ENCODE measurements at places on chromosomes 5 and 9. TPM values are rescaled to one million over a fixed set of nuclear protein-coding genes. Genes with fewer than 3 reads are reported as not detected.
A peak's percentile ranks its signal among the peaks of the same experiment; 100 is the strongest.

Gene PCDHAC1
- total RNA-seq, result under 0.01 TPM

Gene SHOC1
- not detected for total RNA-seq

Gene ANKRD18A
- total RNA-seq, result not detected

Gene CATSPER3
- total RNA-seq, result 0.27 TPM

Gene CCL28
- 8.9 TPM for total RNA-seq

Gene FAM221B
- total RNA-seq, result not detected

Gene LCP2
- total RNA-seq, result 70.8 TPM

DNA sequence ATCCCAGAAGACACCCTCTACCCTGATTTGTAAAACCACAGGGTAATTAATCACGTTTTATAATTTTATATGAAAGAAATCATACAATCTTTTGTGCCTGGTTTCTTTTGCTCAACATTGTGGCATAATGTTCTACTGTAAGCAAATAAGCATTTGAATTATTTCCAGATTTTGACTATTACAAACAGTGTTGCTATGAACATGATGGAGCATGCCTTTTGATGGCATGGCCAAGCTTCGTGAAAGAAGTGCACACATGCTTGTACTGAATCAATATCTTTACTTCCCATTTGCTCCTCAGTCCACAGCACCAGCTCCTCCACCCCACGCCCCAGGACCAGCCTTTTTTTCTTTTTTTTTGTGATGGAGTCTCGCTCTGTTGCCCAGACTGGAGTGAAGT lies 29.9 kb downstream of the ACSL6 start:
- DNase-seq, result no peak

DNA sequence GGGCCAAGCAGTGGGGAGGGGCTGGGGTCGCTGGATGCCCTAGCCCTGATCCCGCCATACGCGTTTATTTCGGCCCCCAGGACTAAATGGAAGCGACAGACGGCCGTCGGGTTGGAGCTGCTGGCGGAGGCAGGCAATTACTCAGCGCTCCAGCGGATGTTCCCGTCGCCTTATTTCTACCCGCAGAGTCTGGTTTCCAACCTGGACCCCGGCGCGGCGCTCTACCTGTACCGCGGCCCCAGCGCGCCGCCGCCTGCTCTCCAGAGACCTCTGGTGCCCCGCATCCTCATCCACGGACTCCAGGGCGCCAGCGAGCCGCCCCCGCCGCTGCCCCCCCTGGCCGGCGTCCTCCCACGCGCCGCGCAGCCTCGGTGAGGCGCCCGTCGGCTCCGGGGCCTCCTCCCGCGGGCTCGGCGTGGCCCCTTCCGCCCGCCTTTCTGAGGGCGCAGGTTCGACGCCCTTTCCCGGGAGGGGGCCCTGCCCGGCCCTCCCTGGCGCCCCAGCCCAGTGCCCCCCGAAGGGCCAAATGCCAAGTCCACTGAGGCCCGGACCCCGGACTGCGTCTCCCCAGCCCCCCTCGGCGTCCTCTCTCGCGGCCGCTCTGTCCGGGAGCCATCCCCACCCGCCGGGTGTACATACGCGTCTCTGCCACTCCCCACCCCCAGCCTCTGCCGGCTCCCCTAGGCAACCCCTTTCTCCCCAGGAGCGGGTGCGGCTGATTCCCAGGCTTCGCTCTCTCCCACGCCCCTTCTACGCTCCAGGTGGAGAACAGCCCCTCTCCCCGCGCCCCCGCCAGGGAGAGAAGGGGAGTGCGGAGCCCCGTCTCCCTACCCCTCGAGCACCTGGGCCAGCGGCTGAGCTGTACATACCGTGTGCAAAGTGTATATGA lies 7.0 kb downstream of the BARHL1 start:
- no peak for DNase-seq

DNA sequence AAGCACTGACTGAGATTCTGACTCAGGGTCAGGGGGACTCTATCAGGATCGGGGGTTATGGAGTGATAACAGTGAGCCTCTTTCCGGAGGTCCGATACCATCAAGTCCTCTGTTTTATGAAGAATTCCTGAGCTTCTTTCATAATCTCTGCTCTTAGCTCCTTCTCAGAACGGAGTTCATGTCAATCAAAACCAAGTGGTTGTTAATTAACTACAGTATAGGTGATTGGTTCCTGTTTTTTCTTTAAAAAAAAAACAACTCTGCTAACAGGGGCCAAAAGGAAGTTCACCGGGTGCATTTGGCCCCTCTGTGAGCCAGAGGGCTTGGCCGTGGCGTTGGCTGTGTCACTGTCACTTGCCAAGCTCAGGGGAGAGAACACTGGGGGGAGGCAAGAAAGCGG lies 4.0 kb downstream of the GFI1B start:
- DNase-seq, result peak; percentile 55

- no peak for DNase-seq
Observed at GRCh38 chr9:928363-929042, 48.0 kb upstream of the DMRT3 start.

GRCh38 chr9:98253565-98253964 lies 1.9 kb downstream of the TBC1D2 start:
- DNase-seq, result no peak

DNA sequence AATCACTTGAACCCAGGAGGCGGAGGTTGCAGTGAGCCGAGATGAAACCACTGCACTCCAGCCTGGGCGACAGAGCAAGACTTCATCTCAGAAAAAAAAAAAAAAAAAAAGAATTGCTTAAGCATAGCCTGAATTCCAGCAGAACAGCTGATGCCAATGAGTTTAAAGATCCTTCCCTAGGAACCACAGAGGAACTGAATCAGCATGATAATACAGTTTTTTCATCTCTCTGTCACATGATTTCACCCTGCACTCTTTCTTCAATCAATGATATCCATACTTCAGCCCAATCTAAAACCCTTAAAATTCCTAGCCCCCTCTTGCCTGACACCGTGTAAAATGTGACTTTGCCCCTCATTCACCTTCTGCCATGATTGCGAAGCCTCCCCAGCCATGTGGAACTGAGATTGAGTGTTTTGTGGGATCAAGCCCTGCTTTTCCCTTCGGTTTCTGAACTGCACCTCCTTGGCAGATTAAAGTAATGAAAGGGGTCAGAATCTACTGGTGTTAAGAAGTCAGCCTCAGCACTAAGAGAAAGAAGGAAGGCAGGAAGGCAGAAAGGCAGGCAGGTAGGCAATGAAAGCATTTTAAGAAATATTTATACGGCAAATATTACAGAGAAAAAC lies 20.9 kb upstream of the DMXL1 start:
- peak; percentile 29 for DNase-seq

GRCh38 chr5:64827703-64828102 lies 59.0 kb downstream of the CWC27 start:
- no peak for DNase-seq

- DNase-seq, result no peak
Observed at GRCh38 chr9:137141050-137141810, 2.3 kb downstream of the GRIN1 start.

GRCh38 chr5:65020492-65020891 lies 251.8 kb downstream of the CWC27 start:
- no peak for DNase-seq

- DNase-seq, result no peak
Observed at GRCh38 chr5:174483411-174483810, 241.0 kb upstream of the MSX2 start.

- no peak for DNase-seq
Observed at GRCh38 chr5:81422671-81423070, 28.7 kb upstream of the ACOT12 start.

DNA sequence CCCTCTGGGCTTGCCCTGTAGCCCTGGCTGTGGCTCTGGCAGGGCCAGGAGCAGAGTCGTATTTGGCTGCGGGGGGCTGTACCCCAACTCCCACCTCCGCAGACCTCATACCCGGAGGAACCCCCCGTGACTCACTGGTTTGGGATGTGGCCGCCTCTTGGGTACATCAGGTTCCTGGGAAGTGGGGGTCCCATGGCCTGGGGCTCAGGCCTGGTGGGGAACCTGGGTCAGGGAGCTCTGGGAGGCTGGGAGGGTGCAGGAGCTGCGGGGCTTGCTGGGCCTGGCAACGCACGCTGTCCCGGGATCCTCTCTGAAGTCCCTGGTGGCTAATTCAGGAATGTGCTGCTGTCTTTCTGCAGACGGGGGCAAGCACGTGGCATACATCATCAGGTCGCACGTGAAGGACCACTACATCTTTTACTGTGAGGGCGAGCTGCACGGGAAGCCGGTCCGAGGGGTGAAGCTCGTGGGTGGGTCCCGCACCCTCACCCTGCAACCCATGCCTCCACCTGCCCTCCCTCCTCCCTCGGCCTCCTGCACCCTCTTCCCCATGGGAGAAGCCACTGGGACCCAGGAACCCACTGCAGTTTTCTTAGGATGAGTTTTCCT lies 2.4 kb downstream of the LCN1 start:
- no peak for DNase-seq

- no peak for DNase-seq
Observed at GRCh38 chr5:146395193-146395592, 51.9 kb upstream of the TCERG1 start.

DNA sequence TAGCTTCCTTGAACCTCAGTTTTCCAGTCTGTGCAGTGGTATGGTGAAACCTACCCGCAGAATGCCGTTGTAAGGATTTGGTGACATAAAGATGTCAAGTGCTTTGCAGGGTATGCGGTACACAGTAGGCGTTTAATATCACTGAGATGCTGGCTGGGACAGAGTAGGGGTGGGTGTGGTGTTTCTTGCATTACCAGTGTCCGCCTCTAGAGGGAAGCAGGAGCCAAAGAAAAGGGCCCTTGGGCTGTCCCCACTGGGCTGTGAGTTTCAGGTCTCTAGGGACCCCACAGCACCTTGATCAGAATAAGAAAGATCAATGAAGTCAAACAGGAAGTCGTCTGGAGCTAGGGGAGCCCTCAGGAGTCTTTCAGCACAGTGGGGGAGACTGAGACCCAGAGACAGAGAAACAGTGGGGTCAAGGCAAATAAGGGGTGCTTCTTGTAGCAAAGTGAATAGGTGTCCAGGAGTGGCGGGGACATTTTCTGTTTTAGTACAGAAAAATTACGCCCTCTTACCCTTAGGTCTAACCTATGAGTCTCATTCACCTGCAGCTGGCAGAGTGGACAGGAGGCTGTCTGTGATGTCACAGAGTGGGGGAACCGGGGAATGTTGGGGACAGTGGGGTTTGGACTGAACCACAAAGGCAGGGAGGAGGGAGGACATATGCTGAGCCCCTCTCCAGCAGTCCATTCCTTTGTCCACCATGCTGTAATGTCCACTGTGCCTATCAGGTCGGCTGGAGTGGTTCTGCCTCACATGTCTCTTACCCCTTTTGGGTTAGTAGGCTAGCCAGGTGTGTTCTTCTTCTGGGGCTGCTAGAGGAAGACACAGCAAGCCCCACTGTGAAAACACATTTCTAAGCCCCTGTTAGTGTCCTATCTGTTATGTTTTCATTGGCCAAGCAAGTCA lies 4.7 kb upstream of the TEX53 start:
- peak; percentile 65 for DNase-seq

- DNase-seq, result no peak
Observed at GRCh38 chr5:1299511-1299850, 4.6 kb upstream of the TERT start.

- peak; percentile 31 for DNase-seq
Observed at GRCh38 chr5:141850244-141850768, 27.9 kb downstream of the PCDH1 start.

- DNase-seq, result peak; percentile 14
Observed at GRCh38 chr5:169091396-169091980, 209.5 kb downstream of the SLIT3 start.

DNA sequence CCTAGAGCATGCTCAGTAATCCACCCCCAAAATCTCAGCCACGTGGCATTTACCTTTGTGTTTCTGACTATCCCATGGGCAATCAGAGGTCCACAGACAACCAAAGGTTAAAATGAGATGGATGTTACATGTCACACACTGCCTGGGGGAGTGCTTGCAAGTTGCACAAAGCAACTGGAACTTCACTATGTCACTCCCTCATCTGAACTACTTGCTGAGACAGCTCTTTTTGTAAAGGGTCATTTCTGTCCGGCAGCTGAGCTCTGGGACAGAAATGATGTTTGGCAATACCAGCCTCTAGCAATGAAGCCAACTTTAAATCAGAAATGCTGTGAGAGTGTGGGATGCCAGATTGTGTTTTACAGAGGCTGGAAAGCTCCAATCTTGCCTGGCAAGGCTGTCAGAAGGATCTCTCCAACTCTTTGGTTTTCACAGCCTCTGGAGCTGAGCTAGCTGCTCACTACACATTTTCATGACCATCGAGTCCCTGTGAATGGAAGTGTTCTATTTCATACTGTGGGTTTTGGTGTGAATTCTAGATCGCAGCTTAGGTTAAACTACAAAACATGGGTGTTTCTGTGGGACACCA lies 66.3 kb upstream of the TMEM215 start:
- no peak for DNase-seq

DNA sequence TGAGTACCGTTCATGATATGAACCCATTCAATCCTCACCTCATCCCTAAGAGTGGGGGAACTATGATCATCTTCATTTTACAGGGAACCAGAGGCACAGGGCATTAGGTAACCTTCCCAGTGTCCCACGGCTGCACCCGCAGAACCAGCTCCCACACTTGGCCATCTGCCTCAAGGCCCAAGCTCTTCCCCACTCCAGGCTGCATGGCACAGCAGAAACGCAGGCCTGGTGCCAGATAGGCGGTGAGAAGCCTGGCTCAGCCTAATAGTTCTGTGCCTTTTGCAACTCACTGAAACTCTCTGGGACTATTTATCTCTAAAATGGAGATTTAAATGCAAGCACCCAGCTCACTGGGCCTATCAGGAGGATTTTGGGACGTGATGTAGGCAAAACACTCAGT lies 90.8 kb upstream of the ZNF618 start:
- DNase-seq, result no peak

- DNase-seq, result no peak
Observed at GRCh38 chr5:109739741-109740728, 50.3 kb downstream of the MAN2A1 start.

GRCh38 chr5:133041910-133042309 lies 9.9 kb upstream of the HSPA4 start:
- no peak for DNase-seq

DNA sequence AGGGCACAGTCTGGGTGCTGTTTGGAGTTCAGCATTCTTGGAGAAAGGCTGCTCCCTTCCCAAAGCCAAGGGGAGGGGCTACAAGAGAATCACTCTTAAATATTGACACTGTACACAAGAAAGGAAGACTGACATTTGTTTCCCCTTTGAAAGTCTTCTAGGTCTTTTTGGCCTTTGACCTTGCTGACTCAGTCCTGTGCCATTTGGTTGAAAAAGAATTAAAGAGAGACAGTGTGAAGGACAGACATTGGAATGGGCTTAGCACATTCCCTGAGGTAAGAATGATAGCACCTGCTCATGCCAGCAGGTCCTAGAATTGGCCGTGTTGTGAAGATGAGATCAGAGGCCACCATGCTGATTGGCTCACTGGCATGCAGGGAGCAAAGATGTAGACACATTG lies 271.4 kb upstream of the ZNF608 start:
- DNase-seq, result no peak

Measured in hematopoietic multipotent progenitor cell (in vitro differentiated cells).